ENCODE measurements at places on chromosomes 11 and 22.

GRCh38 chr22:44023404-44024287 is 456 bp upstream of the PARVB start:
- no peak for DNase-seq

GRCh38 chr22:37420686-37421467 is 6.4 kb downstream of the ELFN2 start:
- DNase-seq = no peak

- DNase-seq = no peak
Measured at GRCh38 chr11:8352103-8352875, 88.6 kb upstream of the LMO1 start.

DNA sequence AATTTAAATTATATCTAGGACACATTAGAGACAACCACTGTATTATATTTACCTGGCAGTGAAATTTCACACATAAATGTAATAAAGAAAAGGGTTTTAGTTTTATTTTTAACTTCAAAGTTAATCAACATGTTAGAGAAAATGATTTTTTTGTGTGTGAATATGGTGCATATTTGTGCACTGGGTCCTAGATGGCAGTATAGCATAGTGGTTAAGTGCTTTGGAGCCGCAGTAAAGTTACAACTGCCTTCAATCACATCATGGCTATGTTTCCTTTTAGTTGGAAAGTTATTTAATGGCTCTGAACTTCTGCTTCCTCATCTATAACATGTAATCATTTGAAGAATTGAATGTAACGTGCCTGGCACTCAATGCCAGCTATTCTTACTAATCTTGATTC is 108.9 kb upstream of the DDI1 start:
- DNase-seq = no peak

DNA sequence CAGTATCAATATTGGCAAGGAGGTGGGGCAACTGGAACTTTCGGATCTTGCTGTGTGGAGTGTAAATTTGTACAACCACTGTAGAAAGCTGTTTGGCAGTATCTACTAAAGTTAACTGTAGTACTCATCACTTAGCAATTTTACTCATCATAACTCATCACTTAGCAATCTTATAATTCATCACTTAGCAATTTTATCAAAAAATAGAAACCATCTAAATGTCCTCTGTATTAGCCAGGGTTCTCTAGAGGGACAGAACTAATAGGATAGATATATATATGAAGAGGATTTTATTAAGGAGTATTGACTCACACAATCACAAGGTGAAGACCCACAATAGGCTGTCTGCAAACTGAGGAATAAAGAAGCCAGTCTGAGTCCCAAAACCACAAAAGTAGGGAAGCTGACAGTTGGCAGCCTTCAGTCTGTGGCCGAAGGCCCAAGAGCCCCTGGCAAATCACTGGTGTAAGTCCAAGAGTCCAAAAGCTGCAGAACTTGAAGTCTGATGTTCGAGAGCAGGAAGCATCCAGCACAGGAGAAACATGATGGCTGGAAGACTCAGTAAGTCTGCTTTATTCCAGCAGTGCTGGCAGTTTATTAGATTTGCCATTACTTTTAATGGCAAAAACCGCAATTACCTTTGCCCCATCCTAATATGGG is 92.9 kb upstream of the USP47 start:
- DNase-seq = no peak

GRCh38 chr11:111176603-111177002 is 68.9 kb upstream of the POU2AF2 start:
- no peak for DNase-seq

GRCh38 chr22:37747080-37747714 is 50.3 kb downstream of the TRIOBP start:
- DNase-seq = no peak

- DNase-seq = no peak
Measured at GRCh38 chr11:6681505-6681904, 1.6 kb downstream of the MRPL17 start.

- no peak for DNase-seq
Measured at GRCh38 chr11:36718451-36718850, 120.4 kb upstream of the RAG2 start.
